ENCODE measurements at places on chromosomes 11 and 22.

GRCh38 chr11:122273476-122274191 lies 157.6 kb upstream of the BLID start:
- DNase-seq = no peak

DNA sequence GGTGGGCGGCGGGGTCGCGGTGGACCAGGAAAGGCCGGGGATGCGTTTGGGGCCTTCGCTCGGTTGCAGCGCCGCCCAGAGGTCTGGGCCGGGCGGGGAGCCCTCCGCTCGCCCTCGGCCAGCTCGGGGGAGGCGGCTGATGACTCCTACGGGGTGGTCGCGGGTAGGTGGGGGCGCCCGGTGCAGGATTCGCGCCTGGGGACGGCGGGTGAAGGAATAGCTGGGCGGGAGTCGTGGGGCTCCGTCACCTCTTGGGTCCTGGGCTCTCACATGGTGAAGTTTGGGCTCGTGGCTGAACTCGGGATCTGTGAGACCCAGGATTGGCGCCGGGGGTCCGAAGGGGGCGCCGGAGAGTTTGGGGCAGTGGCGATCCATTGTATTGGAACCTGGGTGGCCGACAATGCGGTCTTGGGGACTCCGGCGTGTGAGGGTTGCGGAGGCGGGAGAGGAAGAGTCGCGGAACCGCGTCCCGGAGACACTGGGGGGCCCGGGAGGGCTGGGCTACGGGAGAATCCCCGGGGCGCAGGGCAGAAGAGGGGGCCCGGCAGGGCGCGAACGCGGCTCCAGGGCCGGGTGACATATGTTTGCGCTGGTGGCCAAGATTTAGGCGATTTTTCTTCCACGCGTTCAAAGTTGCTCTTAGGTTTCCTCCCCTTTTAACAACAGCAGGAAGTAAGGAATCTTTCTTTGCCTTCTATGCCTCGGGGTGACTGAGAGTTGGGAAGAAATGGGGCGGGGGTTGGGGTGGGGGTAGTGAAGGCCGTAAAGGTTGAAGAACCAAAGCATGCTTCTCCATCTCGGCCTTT lies 935 bp downstream of the QSER1 start:
- no peak for DNase-seq

DNA sequence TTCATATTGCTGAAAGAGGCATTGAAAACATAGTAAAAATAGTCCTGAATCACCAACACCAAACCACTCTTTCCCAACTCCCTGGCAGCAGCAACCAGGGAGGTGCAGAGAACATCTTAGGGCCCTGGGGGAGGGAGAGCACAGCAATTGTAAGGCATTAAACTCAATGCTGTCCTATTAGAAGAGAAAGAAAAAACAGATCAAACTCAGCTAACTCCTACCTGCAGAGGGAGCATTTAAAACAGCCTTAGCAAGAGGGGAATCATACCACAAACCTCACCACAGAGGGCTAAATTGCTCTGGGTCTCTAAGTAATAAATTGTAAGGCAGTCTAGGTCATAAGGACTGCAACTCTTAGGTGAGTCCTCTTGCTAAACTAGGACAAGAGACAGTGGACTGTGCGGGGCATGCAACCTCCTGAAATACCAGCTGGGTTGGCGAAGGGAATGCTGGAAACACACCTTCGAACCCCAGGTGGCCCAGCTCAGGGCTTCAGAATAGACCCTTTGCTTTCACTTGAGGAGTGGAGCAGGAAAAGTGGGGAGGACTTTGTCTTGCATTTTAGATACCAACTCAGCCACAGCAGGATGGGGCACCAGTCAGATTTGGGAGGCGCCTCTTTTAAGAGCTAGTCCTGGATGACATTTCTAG lies 697.1 kb upstream of the FAT3 start:
- no peak for DNase-seq

DNA sequence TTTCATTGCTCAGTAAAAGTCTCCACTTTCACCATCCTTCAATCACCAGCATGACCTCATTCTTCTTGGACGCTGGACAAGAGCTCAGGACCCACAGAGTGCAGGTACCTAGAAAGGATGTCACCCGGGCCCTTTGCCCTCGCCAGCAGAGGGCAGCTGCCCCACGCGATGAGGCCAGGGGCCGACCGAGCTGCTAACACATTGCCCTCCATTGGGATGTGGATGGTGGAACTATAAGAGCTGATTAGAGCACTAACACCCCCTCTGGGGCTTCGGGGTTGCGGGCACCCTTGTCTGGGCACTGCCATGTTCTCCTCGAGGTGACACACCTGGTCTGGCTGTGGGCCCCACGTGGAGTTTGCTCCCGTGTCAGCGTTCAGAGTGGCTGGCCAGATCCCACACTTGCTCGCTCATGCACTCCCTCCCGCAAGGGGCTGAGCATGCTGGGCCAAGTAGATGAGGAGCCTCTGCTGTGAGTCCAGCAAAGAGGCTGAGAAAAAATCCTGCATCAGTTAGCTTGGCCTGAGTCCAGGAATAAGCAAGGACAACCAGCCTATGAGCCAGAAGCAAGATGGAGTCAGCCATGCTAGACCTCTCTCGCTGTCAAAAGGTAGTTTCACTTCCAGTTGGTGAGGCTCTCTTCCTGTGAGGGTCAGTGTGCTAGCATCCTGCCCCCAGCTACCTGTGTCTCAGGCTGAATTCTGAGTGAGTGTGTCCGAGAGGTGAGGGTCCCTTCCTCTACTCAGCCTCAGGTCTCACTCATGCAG lies 9.8 kb downstream of the KRTAP5-6 start:
- no peak for DNase-seq

GRCh38 chr22:27533105-27533745 lies 268.3 kb downstream of the MN1 start:
- no peak for DNase-seq

DNA sequence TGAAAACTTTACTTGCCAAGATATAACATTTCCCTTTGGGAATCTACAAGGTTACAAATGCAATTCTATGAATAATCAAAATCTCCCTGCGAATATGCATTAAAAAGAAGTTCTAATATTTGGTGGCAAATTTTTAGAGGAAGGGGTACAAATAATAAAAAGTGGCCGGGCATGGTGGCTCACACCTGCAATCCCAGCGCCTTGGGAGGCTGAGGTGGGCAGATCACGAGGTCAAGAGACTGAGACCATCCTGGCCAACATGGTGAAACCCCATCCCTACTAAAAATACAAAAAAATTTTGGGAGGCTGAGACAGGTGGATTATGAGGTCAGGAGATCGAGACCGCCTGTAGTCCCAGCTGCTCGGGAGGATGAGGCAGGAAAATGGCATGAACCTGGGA lies 47.0 kb downstream of the ZNF280B start:
- DNase-seq = no peak

- no peak for DNase-seq
Observed at GRCh38 chr11:46335890-46336562, 11.2 kb upstream of the DGKZ start.

DNA sequence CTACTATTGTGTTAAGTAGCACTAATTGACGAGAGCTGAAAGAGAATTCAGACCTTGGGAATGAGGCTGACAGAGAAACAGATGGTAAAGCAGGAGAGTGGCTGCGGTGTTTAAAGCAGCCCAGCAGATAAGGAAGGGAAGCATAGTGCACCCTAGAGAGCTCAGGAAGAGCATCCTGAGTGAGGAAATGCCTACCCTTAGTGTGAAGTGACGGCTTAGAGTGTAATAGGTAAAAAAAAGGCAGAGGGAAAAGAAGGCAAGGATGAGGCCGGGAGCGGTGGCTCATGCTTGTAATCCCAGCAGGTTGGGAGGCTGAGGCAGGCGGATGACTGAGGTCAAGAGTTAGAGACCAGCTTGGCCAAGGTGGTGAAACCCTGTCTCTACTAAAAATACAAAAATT lies 22.4 kb upstream of the ETS1 start:
- DNase-seq = no peak
